ENCODE measurements at places on chromosomes 2 and 18.

- H3K36me3 ChIP-seq, result no peaks in the 10 kb centered on the region
- no peak for DNase-seq
- H3K4me1 ChIP-seq, result no peaks in the 10 kb centered on the region
- H3K27ac ChIP-seq, result no peak overlapping the region
- H3K4me3 ChIP-seq, result no peak overlapping the region
Observed at GRCh38 chr18:13376841-13377351, 158.3 kb downstream of the LDLRAD4 start.

DNA sequence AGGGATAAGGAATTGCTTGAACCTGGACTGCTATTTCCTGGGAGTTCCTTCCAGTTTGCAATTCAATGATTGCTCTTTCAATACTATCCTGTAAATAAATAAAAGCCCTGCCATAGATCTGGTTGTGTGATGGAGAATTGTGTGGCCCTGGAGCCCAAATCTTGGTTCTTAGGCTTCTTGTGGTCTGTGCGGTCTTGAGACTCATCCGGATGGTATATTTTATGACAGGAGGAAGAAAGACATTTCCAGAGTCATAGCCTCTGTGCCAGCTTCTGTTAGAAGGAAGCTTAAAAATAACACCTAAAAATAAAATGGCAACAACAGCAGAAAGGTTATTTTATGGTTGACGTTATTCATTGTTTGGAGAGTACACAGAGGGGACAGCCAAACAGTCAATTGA lies 137.7 kb downstream of the ABCA12 start:
- H3K4me3 ChIP-seq, result no peak overlapping the region
- no peaks in the 10 kb centered on the region for H3K4me1 ChIP-seq
- DNase-seq, result no peak
- H3K27me3 ChIP-seq, result no peaks in the 10 kb centered on the region
- H3K27ac ChIP-seq, result no peak overlapping the region

DNA sequence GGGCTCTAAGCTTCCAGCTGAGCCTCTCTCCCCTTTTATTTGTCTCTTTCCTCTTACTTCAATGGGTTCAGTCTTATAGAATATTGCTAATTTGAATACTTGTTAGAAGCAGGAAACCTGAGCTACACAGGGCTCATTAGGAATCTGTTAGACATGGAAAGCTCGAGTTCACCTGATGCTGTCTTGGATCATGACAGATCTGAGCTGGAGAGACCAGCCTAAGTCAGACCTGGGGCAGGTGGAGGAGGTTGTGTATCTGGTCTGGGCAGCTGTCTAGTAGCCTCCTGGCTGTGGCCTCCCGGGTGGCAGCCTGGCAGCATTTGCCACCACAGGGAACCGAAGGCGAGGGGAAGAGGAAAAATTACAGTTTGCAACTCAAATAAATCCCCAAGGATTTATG lies 185.9 kb downstream of the ICOS start:
- H3K4me1 ChIP-seq, result peaks cover 4% of the 10 kb centered on the region
- no peaks in the 10 kb centered on the region for H3K27me3 ChIP-seq
- no peak overlapping the region for H3K27ac ChIP-seq
- H3K36me3 ChIP-seq, result no peaks in the 10 kb centered on the region

GRCh38 chr2:147197754-147198483 lies 646.9 kb upstream of the ACVR2A start:
- DNase-seq, result no peak
- no peak overlapping the region for H3K4me3 ChIP-seq
- H3K36me3 ChIP-seq, result no peaks in the 10 kb centered on the region
- H3K4me1 ChIP-seq, result peaks cover 7% of the 10 kb centered on the region
- no peak overlapping the region for H3K27ac ChIP-seq

DNA sequence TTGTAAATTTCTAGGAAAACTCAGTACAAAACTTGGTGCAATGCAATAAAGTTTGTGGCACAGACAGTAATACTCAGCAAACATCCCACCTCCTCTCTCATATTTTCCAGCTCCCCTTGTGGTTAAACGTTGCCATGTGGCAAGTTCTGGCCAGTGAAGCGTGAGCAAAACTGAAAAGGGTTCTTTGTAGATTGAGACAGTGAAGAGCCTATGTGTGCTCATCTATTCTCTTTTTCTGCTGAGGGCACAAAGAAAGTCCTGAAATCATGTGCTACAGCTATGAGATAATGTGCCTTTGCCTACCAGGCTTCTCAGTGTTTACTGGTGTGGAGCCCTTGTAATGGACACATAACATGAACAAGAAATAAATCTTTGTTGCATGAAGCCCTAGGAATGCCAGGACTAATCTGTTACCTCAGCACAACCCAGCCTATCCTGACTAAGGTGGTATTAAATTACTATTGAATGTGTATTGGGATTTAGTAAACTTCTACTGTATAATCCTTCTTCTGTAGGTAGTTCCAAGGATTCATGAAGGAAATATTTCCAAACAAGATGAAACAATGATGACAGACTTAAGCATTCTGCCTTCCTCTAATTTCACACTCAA lies 13.0 kb upstream of the TYMS start:
- H3K36me3 ChIP-seq, result no peaks in the 10 kb centered on the region
- no peaks in the 10 kb centered on the region for H3K27me3 ChIP-seq
- H3K4me1 ChIP-seq, result no peaks in the 10 kb centered on the region
- no peak for DNase-seq
- H3K4me3 ChIP-seq, result no peak overlapping the region

GRCh38 chr2:80288576-80288975 lies 16.0 kb downstream of the LRRTM1 start:
- no peaks in the 10 kb centered on the region for H3K27me3 ChIP-seq
- no peak for DNase-seq
- no peak overlapping the region for H3K27ac ChIP-seq
- H3K4me3 ChIP-seq, result no peak overlapping the region
- no peaks in the 10 kb centered on the region for H3K4me1 ChIP-seq
